ENCODE measurements at places on chromosomes 11 and 22. TPM values are rescaled to one million over a fixed set of nuclear protein-coding genes. Genes with fewer than 3 reads are reported as not detected.

DNA sequence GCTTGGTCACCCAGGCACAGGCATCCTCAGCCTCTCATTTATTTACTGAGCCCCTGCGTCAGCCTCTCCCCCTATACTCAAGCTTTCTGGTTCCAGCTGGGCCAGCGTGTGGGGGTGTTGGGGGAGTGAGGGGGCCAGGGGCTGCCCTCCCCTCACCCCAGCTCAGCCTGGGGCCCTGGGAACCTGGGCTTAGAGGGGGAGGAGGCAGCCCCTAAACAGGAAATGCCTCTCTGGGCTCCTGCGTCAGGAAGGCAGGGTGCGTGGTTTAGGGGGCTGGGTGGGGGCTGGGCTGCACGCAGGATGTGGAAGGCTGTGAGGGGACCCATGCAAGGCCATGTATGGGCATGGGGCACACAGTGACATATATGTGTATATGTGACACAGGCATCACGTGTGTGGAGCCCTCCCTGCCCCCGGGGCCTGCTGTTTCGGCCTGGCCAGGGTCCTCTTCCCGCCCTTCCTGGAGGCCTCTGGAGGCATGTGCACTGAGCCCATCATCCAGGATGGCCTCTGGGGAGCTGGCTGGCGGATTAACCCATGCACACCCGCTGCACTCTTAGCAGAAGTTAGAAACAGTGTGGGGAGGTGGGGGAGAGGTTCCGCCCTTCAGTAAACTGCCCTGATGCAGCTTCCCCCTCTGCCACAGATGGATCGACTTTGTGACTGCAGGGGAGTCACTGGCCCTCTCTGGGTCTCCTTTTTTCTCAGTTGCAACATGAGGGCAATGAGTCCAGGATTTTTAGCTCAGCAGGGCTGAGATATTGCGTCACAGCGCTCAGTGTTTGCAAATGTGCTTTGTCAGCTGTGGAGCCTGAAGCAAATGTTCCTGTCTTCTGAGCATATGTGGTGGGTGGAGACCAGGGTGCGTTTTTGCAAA, 1.1 kb upstream of the CD248 start:
- DNase-seq, result no peak

The C1QTNF5 gene
- 127 TPM for total RNA-seq

The ZNF70 gene
- 2.3 TPM for total RNA-seq

The GLYATL2 gene
- not detected for total RNA-seq

GRCh38 chr22:22930571-22931556, 43.2 kb downstream of the IGLL5 start:
- DNase-seq, result no peak

- no peak for DNase-seq
Observed at GRCh38 chr22:32862083-32862482, 60.6 kb downstream of the TIMP3 start.

The DDTL gene
- 0.98 TPM for total RNA-seq

Measured in dermis blood vessel endothelial cell (primary cell).